Motor neuron (in vitro differentiated cells): ENCODE measurements at places on chromosomes 6 and 20.

DNA sequence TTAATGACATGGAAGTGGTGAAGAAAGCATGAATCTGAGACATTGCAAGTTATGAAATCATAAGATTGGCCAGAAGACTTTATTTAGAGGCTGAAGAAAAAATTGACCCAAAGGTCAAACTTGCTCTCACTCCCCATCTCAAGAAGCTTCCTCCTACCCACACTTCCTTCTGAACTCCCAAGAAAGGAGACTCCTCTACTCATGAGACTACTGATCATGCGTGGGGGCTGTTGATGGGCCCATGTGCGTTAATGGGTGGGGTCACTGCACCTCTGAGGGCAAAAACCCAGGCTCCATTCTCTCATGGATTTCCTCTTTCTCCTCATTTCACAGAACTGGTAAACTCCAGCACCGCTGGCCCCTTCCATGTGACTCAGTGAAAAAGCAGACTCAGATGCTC, 470.6 kb upstream of the ARID1B start:
- ATAC-seq = no peak

GRCh38 chr20:62873280-62873679, 11.7 kb upstream of the TCFL5 start:
- ATAC-seq = no peak

- peak; percentile 86 for ATAC-seq
These were observed 67.6 kb downstream of the FYN start for GRCh38 chr6:111805511-111806164.

DNA sequence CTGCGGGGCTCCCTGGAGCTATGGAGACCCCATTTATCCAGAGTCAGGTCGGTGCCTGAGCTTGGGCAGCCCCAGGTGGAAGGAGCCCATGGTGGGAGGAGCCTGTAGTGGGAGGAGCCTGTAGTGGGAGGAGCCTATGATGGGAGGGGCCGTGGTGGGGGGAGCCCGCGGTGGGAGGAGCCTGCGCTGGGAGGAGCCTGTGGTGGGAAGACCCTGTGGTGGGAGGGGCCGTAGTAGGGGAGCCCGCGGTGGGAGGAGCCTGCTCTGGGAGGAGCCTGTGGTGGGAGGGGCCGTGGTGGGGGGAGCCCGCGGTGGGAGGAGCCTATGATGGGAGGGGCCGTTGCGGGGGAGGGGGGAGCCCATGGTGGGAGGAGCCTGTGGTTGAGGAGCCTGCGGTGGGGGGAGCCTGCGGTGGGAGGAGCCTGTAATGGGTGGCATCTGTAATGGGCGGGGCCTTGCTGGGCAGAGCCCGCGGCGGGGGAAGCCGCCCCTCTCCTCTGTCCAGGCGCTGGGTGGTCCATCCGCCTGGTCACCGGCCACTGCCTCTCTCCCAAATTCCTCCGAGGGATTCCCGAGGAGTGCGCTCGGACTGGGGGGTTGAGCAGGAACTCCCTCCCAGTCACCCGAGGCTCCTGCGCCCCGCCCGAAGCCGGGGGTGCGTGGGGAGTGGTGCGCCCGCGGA, 567 bp upstream of the FNDC11 start:
- peak; percentile 59 for ATAC-seq

DNA sequence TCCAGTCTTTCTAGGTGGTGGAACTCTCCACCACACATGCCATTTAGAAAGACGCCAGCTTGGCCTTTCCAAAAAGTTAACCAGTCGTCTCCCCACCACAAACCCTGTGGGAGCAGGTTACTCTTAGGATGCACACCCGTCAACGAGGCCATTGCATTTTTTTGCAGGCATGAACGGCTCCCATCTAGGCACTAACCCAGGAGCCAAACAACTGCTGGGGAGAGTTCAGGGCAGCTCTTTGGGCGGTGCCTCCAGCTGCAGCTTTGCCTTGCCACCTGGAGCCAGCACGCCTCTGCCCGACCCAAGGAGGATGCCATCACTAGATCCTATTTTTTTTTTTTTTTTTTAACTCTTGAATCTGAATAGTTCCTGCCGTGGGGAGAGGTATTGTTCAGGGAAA, 39.9 kb downstream of the TBC1D7 start:
- ATAC-seq = no peak
